ENCODE measurements at places on chromosomes 12 and 14.

DNA sequence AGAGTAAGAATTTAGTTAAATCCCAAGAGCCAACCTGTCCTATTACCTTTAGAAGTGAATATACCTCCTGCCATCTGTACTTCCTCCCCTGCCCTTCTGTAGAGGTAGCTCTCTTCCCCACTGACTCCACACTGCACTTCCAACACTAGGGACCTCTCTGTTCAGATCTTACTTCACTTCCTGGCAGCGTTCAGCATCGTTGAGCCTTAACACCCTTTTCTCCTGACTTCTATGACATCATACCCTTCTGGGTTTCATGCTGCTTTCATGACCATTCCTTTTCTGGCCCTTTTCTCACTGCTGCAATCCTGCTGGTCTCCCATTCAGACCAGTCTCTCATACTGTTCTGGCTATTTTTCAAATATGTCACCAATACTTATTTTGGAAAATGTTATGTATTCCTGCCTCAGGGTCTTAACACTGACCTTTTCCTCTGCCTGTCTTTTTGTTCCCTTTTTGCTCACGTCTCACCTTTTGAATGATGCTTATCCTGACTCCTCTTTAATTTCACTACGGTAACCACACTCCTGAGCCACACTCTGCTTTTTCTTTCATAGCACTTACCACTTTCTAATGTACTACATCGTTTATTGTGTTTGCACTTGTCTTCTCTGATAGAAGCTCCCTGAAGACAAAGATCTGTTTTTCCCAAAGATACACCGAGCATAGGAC, 67.6 kb downstream of the PLEKHA5 start:
- DNase-seq = no peak

GRCh38 chr14:95446470-95446869, 70.0 kb downstream of the SYNE3 start:
- no peak for DNase-seq

GRCh38 chr14:104290058-104290667, 151.8 kb downstream of the KIF26A start:
- no peak for DNase-seq

DNA sequence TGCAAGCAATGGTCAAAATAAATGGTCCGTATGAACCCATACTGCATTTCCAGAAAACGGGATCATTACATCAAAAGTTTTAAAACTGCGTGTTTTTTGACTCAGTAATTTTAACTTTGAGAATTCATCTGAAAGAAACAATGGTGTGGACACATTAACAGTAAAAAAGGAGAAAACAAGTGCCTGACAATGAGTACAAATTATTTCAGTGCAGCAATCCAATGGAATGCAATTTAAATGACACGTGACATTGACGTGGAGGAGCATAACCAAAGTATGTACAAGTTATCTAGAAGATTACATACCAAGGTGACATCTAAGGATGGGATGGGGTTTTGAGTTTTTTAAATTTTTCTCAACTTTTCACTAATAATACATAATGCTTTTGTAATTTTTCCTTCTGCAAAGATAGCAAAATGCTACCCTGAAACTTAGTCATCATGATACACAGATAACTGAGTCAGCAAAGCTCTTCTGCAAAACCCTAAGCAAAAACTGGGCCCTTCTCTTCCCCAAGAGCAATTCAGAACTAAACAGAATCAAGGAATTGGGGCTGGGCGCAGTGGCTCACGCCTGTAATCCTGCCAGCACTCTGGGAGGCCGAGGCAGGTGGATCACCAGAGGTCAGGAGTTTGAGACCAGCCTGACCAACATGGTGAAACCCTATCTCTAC, 20.4 kb downstream of the HNRNPC start:
- DNase-seq = no peak

- DNase-seq = no peak
Measured at GRCh38 chr12:120039711-120040110, 50.7 kb downstream of the BICDL1 start.

DNA sequence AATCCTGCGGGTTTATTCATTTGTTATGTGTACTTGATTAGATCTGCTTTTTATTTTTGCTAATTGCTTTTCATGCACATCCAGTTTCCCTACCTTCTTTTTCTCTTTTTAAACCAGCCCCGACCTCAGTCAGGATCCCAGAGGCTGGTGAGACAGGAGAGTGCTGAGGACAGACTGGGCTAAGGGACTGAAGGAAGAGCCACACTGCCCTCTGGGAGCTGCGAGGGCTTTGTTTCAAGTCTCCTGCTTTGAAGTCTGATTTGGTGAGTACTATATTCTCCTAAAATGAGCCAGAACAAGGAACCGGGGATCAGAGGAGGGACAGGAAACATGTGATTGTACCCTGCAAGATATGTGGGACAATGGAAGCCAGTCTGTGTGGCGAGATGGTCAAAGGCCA, 23.9 kb downstream of the PRICKLE1 start:
- DNase-seq = no peak

DNA sequence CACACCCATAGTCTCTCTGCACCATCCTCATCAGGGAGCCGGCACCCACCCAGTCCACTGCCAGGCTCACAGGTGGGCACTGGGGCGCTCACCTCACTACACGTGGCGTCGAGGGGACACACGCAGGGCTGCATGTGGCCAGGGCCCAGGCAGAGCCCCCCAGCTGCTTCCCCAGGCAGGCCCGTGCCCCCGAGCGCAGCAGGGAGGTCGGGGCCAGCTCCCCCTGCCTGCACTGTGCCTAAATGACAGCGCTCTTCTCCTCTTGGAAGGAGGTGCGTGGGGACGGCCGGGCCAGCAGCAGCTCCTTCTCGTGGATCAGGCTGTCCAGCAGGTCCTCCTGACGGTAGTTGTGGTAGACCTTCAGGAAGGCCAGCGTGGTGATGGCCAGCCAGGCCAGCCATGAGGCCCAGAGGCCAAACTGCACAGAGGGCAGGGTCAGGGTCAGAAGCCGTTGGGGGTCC, 11.3 kb downstream of the TMEM179 start:
- DNase-seq = no peak

DNA sequence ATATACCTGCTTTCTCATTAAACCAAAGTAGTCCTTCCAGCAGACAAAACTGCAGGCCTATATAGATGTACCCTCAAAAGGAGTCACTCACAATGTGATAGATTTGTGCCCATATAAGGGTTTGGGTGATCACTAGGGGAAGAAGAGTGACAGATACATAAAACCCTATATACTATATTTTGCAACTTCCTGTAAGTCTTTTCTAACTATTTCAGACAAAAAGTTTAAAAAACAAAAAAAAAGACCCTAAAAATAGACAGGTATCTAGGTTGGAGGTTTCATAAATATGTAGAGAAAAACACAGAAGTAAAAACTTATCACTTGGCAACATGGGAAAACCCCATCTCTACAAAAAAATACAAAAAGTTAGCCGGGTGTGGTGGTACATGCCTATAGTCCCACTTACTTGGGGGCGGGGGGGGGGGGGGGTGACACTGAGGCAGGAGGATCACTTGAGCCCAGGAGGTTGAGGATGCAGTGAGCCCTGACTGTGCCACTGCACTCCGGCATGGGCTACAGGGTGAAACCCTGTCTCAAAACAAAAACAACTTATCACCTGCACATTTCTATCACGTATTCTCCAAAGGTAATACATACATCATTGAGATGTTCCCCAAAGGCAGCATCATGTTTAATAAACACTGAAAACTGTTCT, 2.9 kb downstream of the VCPKMT start:
- no peak for DNase-seq

DNA sequence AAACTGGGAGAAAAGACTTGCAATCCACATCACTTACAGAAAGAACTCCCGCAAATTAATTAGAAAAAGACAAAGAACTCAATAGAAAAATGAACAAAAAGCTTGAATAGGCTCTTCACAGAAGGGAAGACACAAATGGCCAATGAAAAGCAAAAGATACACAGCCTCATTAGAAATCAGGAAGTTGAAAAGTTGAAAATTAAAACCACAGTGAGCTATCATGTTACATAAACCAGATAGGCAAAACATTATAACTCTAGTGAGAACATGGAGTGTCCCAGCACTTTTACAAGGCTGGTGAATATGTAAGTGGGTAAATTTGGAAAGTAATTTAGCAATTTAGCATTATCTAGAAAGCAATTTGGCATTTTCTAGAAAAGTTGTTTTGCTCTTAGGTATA, 158.4 kb upstream of the RASSF8 start:
- DNase-seq = no peak

DNA sequence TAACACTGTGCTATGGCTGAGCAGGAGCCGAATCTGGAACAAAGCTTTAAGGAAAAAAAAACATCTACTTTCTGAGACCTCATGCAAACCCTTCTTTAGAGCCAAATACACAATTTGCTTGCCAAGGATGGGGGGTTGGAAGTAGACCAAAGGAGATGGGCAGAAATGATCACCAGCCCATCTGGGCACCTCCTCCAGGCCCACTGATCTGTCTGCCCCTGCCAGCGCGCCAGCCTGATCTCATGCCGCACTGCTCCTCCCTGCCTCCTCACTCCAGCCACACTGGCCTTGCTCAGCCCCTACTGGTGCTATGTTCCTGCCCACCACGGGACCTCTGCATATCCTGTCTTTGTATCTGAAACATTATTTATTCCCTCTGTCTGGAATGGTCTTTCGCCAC, 24.8 kb upstream of the RAB35 start:
- DNase-seq = no peak

- peak; percentile 21 for DNase-seq
Measured at GRCh38 chr14:65281991-65282895, 130.3 kb upstream of the FUT8 start.

DNA sequence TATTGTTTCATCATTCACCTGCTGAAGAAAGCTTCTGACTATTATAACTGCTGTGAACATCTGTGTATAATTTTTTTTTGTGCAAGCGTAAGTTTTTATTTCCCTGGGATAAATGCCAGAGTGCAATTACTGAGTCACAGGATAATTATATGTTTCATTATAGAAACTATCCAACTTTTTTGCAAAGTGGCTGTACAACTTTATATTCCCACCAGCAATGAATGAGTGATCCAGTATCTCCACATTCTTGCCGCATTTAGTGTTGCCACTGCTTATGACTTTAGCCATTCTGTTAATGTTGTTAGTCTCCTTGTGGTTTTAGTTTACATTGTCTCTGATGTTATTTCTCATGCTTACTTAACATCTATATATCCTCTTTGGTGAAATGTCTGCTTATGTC, 88.1 kb upstream of the CCDC175 start:
- no peak for DNase-seq

DNA sequence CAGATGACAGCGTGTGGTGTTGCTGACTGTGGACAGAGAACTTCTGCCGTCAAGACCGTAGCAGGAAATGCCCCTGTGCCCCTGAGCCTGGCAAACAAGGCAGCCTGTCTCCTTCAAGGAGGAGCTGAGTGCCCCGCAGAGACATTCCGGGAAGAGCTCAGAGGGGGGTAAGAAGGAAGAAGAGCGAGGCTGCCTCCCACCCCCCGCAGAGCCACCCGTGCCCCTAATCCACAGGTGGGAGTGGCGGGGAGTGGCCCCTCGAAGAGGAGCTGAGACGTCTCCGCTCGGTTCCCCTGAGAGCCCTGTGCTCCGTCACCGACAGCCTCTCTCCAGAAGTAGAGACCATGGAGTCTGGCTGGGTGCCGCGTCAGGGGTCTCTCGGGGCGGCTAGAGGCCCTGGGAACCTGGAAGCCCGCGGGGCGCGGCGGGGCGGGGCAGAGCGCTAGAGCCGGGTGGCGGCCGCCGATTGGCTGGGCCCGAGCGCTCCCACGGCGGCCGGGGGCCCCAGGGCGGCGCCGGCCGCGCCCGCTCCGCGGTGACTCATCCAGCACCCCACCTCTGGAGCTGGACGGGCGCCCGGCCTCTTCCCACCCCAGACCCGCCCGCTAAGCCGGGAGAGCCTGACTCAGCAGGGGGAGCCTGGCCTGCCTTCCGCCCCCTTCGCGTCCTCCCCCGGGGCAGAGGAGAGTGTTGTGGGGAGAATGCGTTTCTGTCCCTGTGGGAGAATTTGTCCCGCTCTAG, 25.2 kb upstream of the KRT78 start:
- peak; percentile 51 for DNase-seq

- no peak for DNase-seq
Measured at GRCh38 chr12:86613311-86613710, 357.1 kb upstream of the MGAT4C start.

- no peak for DNase-seq
Measured at GRCh38 chr12:63940310-63941005, 96.0 kb downstream of the SRGAP1 start.

DNA sequence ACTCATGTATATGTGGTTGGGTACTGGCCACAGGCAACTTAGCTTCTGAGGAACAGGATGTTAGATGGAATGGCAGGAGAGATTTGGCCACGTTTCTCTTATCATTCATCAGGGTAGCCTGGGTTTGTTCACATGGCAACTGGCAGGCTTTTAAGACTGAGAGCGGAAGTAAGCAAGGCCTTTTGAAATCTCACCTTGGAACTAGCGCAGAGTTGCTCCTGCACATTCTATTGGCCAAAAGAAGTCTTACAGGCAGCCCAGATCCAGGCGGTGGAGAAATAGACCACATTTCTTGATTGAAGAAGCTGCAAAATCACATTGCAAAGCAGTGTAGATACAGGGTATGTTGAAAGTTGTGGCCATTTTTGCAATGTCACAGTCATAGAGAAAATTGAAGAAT, 3.7 kb downstream of the CLEC4A start:
- DNase-seq = no peak

DNA sequence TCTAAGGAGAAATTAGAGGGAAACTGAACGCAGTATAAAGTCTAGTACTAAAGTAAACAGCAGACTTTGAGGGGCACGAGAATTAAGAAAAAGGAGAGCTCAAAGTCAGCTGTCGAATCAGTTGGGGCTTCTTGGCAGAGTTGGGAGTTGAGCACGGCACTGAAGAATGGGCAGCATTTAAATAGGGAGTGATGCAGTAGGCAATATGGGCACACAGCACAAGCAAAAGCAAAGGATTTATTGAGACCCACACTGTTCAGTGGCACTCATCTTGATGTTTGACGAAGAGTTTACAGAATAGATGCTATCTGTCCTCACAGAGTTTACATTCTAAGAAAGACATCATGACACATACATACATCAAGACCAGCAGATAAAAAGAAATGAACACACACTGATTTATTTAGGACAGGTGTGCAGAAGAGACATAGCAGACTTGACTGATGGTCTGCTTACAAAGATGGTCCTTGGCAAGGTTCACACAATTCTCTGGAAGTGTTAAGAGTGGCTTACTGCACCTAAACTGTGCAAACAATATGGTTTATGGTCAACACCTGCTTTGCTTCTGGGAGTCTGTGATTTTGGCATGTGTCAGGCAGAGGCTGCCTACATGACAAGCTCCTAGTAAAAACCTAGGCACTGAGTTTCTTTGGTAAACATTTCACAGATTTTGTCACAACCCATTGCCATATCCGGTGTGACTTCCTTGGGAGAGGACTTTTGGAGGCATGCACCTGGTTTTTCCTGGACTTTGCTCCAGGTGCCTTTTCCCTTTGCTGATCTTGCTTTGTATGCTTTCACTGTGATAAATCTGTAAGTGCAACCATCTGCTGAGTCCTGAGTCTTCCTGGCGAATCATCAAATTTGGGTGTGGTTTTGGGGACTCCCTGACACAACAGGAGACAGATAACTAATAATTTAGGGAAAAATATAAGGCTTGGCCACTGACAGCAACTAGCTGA, 26.3 kb downstream of the ALKBH1 start:
- no peak for DNase-seq

- DNase-seq = no peak
Measured at GRCh38 chr12:115998119-115998633, 279.3 kb downstream of the MED13L start.
